ENCODE measurements at places on chromosomes 6 and 20. TPM values are rescaled to one million over a fixed set of nuclear protein-coding genes. Genes with fewer than 3 reads are reported as not detected.

DNA sequence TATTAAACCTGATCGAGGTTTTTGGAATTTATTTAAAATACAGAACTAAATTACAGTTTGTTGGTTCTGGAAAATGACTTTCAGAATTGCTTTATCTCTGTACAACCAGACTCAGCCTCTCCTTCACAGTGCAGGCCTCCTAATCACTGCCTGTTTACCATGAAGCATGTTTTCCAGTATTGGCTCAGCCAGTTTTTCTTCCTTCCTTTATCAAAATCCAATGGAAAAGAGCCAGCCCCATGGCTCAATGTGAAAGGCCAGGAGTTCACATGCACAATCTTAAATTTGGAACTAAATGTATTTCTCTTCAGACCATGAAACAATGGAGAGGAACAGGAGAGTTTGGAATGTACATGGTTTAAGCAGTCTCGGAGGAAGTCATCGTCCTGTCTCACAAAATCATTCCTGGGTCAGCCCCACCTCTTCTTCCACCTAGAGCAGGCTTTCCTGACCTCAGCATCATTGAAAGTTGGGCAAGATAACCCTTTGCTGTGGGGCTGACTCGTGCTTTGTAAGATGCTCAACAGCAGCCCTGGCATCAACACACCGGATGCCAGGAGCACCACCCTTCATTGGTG lies 680.9 kb upstream of the AGPAT4 start:
- no peaks in the 10 kb centered on the region for H3K36me3 ChIP-seq
- no peak overlapping the region for H3K27ac ChIP-seq
- no peaks in the 10 kb centered on the region for H3K27me3 ChIP-seq
- H3K4me3 ChIP-seq = no peak overlapping the region

The MCM8 gene
- total RNA-seq = 7.3 TPM

GRCh38 chr6:28371706-28372451 lies 22.1 kb downstream of the ZKSCAN3 start:
- H3K4me1 ChIP-seq = no peaks in the 10 kb centered on the region
- DNase-seq = no peak

The APOBEC2 gene
- not detected for total RNA-seq

- no peaks in the 10 kb centered on the region for H3K36me3 ChIP-seq
- H3K4me3 ChIP-seq = no peak overlapping the region
- peaks cover 14% of the 10 kb centered on the region for H3K4me1 ChIP-seq
- H3K27ac ChIP-seq = no peak overlapping the region
Observed at GRCh38 chr6:129498950-129499842, 210.8 kb downstream of the ARHGAP18 start.

- no peaks in the 10 kb centered on the region for H3K4me1 ChIP-seq
- no peak for DNase-seq
- no peaks in the 10 kb centered on the region for H3K36me3 ChIP-seq
Observed at GRCh38 chr20:47906348-47906660, 121.0 kb upstream of the SULF2 start.

Data from T-cell (primary cell).